ENCODE measurements at places on chromosomes 1 and 21.

GRCh38 chr1:31834501-31834900, 18.7 kb upstream of the SPOCD1 start:
- no peak for DNase-seq

DNA sequence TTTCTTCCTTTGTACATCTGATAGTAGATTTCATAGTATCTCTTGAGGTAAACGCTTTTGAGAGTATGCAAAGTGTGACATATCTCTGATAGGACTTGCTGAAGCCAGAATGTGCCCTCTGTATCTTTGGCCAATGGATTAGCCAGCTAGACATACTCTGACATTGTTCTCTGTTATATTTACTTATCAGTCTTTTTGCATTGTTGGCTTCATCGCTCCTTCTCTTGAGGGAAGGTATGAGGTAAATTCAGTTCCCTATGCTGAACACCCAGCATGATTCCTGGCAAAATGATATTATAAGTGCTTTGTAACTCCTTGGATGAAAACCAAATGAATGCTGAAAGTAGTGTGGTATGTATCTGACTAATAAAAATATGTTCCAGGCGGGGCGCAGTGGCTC, 163.2 kb upstream of the CACYBP start:
- no peak for DNase-seq

DNA sequence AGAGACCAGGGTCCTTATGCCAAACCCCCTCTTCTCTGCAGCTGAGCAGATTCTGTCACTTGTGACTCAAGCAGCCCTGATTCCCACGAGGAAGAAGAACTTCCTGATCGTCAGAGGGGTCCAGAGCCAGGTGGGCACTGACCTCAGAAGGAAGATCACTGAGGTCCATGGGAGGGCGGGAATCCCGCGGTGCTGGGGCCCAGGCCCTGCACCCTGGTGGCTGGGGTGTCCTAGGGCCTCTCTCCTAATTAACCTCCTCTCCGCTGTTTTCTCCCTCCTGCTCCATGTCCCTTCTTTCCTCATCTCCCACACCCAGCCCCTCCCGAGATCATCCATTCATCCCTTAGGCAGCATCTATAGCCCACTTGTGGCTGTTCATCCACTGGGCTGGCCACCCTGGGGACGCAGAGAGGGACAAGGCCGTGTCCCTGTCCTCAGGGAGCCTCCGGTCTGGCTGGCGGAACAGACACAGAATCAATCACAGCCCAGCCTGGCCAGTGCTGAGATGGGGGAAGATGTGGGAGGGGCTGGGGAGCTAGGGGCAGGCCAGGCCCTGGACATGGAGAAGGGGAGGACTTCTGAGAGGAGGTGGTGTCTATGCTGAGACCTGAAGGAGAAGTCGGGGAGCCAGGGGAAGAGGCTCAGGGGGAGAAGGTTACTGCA, 638.3 kb downstream of the MATN1 start:
- no peak for DNase-seq

DNA sequence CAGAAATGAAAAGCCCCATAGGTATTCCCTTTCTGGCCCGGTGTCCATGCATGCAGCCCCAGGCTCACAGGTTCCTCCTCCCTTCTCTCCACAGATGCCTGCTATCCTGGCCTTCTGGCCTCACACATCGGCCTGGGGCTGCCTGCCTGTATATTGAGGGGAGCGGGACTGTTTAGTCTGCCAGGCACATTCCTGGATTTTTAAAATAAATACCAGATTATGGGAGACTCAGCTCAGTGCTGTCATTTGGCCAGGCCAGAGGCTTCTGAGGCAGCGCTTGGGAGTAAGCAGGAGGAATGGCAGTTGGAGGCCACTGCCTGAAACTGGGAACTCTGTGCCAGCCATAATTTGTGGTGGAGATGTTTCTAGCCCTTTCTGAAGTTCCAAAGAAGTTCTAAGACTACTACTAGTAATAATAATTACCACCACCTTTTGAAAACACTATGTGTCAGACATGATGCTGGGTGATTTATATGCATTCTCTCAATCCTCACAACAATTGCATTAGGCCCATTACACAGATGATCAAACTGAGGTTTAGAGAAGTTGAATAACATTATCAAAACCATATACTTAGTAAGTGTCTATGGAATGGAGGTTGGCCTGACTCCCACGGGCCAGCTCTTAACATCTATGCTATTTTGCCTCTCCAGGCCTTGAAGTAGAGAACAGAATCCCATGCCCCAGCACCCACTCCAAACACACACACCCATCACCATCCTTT, 107.6 kb downstream of the PLXNA2 start:
- no peak for DNase-seq

DNA sequence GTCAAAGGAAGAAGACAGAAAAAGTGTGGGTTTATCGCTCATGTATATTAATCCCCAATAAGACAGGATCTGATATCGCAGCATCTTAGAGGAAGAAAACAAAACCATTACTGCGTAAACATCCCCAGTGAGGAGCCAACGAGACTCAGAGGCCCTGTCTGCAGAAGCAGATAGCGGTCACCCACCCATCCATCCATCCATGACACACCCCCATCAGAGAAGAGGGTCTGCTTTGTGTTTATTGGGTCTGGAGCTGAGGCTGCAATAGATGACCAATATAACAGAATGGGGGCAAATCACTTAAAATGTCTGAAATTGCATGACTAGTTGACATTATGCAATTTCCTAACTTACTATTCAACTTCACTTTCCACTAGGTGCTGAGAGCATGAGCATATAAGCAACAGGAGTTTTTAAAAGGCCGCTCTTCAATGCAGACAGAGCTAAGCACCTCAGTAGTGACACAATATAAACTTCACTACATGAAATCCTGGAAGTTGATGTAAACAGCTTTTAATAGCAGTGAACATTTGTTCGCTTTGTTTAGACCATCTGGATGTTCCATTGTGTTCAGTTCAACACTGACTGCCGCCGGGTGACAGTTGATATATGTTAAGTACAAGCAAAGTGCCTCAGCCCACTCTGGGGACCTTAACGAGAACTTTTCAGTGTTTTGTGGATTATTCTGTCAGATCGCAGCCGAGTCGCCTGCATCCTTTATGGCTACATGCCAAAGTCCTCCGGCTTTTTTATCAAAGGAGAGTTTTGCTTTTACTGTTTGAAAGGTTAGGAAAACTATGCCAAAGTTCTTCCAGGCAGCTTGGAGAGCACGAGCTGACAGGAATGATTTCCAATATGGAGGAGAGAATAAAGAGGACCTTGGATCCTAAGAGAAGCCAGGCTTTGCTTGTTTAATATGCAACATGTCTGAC, 167.5 kb downstream of the ZNF281 start:
- no peak for DNase-seq

GRCh38 chr21:35095859-35096291, 46.8 kb upstream of the RUNX1 start:
- no peak for DNase-seq

- DNase-seq: no peak
Observed at GRCh38 chr21:28334407-28334806, 658.3 kb downstream of the LTN1 start.

DNA sequence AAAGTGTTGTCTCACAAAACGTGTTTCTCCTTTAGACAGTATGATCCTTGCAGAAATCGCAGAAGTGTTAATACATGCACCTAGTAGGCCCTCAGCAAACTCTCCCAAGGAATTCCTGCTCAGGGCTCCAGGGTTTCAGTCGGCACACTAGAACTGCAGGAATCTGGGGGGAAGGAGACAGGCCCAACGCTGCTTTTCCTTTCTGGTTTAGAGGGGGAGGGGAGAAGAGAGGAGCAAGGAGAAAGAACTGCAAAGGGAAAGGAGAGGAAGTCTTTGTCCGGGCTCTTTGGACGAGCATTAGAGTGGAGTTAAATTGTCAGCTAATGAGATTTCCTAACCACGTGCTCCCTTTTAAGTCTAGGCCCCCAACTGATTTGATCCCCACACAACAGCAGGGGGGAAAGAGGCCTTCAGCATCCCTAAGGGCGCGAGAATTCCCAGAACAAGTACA, 103.7 kb upstream of the SOD1 start:
- no peak for DNase-seq

DNA sequence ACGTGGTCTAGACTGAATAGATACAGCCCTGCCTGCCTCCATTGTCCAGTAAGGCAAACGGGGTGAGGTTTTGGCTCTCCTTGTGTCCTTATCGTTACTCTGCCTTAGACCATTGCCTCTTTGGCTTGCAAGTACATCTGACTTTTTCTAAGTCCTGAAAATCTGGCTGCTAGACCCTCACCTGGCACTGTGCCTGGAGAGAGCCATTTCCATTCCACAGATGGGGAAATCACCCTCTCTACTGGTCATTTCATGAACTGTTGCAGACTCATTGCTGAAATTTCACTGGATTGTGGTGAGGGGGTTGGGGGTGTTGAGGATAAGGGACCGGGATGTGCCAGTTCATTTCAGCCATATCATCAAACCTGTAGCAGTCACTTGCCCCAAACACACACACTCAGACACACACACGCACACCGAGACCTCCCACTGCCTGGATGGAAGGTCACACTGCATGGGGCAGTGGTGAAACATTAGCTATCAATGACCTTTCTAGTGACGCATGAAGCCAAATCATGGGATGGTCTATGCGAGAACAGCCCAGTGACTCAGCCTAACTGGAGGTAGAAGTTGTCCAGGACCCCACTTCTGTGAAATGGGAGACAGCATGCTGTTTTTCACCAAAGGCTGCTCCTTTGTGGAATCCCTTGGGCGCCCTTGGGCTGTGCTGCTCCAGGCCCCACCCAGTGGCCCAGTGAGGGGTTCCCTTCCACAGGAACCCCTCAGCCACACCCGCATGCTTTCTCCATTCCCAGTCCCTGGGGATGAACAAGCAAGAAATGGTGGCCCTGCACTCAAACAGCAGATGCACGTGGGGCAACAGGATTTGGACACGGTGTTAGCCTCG, 34.9 kb upstream of the VASH2 start:
- DNase-seq: no peak

DNA sequence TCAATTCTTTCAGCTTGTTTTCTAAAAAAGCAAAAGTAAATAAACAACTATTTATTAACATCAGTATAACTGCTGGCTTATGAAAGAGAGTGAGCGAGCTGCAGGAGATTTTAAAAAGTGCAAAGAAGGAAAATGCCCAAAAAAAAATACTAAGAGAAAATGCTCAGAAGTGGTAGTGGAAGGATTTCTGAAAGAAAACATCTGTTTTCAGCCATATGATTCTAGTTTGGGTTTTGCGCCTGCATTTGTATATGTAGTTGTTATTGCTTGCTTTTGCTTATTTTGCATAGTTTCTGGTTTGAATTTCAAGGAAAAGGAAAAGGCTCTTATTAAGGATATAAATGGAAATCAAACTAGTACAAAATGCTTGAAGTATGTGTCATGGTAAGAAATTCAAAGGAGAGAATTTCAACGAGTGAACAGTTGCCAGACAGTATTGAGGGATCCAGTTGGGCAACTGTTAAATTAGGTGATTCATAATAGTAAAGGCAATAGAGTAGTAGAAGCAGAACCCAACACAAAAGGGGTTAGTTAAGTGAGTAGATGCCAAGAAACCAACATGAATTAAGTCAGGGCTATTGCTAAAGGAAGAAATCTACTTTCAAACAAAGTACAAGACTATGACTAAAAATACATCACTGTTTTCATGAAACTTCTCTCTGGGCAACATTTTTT, 1.2 kb downstream of the GBP5 start:
- no peak for DNase-seq

DNA sequence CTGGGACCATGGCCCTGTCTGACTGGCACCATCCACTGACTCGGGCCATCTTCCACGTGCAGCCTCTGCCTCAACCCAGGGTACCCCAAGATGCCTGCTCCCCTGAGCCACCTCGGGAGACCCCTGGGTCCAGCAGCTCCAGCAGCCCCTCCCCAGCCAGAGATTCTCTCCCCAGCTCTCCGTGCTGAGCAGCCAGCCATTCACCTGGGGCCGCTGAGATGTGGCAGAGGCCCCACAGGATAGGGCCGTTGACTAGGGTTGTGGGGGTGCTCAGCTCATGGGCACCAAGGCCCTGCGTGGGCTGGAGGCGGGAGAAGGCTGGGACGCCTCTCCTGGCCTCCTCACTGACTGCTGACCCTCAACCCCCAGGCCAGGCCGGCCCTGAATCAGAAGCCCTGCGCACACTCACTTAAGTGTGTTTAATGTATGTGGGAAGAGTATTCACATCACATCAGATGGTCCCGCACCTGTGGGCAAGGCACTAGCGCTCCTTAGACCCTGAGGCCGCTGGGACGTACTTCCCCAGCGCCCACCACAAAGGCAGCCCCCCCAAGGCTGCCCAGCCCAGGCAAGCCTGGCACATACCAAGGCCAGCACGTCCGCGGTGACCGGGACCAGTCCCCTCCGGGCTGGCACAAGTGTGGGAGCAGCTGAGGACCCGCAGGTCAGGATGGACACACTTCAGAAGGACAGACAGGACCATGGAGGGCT, 27.8 kb downstream of the SLC19A1 start:
- no peak for DNase-seq

DNA sequence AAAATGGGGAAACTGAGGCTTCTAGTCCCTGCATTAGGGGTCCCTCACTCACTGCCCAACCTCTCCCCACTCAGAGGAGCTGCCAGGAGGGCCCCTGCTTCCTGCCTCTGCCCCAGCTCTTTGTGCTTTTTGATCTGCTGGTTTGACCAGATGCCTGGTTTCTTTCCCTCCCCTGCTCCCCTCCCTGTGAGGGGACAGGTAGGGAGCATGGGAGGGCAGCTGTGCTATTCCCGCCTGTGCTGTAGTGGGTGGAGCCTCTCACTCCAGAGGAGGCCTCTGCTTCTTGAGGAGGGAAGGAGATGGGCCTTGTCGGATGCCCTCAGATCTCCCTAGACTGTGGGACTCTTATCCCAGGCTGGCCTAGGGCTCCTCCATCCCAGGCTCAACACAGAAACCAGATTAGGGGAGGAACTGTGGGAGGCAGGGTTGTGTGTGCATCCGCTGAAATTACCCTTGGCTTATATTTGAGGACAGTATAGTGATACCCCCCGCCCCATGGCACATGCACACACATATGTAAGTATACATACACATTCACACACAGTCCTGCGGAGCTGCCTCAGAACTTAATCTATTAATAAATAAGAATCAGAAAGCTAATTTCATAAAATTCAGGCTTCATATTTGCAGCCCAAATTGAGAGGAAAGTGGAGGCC, 4.6 kb downstream of the BOLA1 start:
- DNase-seq: no peak

DNA sequence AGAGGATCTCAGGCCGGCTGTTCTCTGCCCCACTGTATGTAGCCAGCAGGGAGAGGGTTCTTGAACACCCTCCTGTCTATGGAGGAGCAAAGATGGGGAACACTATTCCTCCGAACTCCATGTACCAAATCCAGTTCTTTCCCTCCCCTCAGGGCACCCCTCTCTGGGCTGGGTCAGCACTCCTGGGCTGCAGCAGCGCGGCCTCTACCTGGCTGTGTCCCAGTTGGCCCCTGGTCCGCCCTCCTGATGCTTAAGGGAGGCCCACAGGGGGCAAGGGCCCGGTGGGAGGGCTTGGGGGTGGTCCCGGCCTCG, 471 bp upstream of the ADPRS start:
- no peak for DNase-seq

Measured in stimulated activated CD8-positive, alpha-beta memory T cell treated with anti-CD3 and anti-CD28 coated beads, Interleukin-4, amount 100 ng/mL, for 1 hour (primary cell).